Stimulated activated CD4-positive, alpha-beta T cell treated with anti-CD3 and anti-CD28 coated beads, Interleukin-1b, Interleukin-23, amount 100 ng/mL, for 1 hour (primary cell): ENCODE measurements at places on chromosomes 16 and 17.

GRCh38 chr16:29148867-29149272 lies 164.0 kb downstream of the LAT start:
- DNase-seq = no peak

GRCh38 chr16:49340466-49340865 lies 33.1 kb upstream of the C16orf78 start:
- DNase-seq = no peak

DNA sequence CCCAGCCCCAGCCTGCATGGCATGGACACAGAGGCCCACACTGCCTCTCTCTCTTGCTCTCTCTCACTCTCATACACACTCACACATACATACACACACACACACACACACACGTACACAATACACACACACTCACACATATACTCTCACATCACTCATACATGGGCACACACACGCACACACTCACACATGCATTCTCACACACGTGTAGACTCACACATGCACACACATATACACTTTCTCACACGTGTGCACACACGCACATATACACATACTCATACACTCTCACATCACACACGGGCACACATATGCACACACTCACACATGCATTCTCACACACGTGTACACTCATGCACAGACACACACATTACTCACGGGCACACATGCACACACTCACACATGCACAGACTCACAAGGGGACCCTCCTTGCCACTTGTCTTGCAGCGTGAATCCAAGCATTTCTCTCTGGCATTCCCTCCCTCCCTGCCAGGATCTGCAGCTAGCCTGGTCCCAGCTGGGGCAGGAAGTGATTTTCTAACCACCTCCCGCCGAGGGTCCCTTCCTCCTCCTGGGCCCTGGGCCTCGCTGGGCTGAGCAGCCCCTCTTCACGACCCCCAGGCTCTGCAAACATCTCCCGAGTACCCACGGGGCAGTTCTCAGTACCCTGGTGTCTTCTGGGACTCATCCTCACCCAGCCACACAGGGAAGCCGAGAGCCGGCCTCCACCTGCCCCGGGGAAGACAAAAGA lies 37.5 kb downstream of the IL21R start:
- no peak for DNase-seq

GRCh38 chr16:88812513-88813268 lies 963 bp upstream of the APRT start:
- DNase-seq = no peak

DNA sequence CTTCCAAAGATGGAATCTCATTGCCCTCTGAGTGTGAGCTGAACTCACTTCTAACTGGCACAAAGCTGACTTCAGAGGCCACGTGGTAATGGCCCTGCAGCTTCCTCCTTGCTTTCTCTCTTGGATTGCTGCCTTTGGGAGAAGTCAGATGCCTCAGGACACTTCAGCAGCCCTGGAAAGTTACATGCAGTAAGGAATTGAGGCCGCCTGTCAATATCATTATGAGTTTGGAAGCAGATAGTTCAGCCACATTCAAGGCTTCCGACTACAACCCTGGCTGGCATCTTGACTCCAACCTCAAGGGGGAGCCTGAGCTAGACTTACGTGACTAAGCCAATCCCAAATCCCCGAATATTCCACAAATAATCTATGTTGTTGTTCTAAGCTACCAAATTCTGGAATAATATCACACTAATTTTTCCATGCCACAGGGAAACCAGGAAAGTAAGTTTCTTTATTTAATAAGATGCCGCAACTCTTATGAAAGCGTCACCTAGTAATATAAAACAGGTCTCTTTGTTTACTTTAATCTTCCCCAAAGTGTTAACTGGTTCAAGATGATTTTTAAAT lies 13.6 kb downstream of the CEP20 start:
- DNase-seq = no peak

DNA sequence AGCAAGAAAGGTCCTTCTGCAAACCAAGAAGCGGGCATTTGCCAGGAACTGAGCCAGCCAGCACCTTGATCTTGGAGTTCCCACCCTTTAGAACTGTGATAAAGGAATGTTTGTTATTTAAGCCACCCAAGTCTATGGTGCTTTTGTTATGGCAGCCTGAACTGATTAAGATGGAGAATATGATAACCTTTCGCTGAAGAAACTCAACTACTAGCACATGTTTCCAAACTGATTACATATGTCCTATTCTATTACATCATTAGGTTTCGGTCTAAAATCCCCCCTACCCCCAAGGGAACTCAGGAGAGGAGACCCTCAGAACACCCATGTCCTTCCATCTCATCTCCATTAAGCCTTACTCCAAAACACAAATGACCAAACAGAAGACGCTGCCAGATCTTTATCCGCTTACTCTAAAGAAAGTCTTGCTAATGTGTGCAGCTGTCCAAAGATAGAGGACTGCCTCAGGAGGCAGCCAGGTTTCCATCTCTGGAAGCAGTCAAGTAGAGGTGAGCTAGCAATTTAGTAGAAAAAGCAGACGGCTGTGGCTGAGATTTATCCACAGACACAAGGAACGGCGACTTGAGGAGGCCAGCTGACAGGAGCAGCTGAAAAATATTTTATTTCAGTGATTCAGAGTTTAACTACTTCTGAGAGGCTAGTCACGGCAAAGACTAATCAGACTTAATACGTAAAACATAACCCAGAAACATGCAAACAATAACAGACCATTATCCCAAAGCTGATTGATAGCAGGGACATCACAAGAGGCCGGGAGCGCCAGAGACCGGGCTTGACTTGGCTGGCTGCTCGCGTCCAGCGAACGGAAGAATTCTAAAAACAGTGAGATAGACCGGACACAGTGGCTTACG lies 611.4 kb upstream of the CDH5 start:
- DNase-seq = no peak

DNA sequence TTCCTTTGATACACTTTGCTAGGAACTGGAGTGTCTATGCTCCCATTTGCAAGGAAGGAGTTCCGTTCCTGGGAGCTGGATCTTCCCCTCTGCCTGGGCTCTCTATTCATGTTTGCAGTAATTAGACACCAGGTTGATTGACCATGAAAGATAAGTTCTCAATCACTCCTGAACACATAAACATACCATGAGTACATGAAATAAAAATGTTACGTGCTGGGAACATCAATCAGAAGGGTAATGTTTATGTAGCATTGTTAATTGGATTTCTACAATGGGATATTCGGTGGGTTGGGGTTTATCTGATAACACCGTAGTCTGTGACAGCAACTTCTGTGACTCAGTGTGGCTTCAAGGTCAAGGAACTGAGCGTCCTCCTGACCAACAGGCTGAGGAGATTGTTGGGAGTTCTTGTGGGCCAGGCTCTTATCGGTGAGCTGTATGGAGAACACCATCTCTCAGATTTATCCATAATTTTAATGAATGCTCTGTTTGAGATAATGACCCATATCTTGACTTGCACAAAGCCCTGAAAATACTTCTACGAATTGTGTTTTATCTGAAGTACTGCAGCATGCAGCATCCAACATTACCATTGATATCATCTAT lies 136.4 kb downstream of the NPIPB5 start:
- no peak for DNase-seq

- no peak for DNase-seq
These were observed 278.8 kb downstream of the HS3ST3B1 start for GRCh38 chr17:14579716-14580115.

DNA sequence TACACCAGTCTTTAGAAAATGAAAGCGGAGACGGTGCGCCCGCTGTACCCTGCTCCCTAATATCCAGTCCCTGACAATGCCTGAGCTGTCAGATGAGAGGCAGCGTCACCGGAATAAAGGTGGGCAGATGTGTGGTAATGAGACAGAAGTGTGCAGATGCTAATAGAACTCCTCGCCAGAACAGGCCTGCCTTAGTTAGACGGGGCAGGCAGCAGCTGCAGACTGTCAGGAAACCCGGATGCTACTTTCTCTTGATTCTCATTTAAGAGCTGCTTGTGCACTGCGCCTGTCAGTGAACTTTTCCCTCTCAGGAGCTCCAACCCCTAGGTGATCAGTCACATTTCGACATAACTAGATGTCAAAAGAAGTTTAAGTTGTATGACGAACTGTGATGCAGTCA lies 221.8 kb upstream of the IRX3 start:
- DNase-seq = no peak
